Adrenal gland (tissue), 19 donors: ENCODE measurements at places on chromosomes 5 and 9.

GRCh38 chr9:75378926-75379325 lies 290.6 kb downstream of the OSTF1 start:
- DNase-seq: no peak

- no peak for DNase-seq
Measured at GRCh38 chr9:6968271-6968670, 210.5 kb downstream of the KDM4C start.

DNA sequence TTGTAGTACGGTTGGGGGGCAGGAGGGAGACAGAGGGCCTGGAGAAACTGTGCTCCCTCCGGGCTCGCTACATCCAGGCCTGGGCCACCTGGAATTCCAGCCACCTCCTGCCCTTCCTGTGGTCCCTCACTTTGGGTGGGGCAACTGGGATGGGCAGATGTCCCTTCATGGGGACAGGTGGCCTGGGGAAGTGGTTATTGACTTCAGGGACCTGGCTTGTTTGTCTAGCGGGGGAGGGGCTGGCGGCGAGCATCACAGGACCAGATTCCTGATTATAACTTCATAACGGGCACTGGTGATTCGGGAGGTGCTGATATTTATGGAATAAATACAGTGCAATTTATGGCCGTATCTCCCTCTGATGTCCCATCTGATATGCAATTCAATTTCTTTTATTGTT lies 20.1 kb upstream of the LAMC3 start:
- no peak for DNase-seq

DNA sequence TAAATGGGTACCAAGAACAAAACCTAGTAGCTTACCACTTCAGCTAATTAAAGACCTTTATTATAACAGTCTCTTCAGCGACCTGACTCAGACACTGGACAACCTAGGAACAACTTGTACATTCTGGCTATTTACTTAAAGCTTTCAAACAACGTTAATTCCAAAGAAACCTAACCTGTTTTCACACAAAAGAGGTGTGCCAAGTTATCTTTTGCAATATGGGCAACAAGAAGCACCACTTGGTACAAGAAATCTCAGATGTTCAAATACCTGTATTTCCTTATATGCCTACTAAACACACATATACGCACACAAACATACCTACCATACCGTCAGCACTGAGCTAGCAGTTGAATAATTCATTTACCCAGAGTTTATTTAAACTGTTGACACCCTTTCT lies 23.0 kb downstream of the RNF145 start:
- no peak for DNase-seq

GRCh38 chr5:3000631-3001030 lies 249.2 kb upstream of the IRX2 start:
- no peak for DNase-seq

GRCh38 chr9:95057101-95057500 lies 260.4 kb downstream of the FANCC start:
- no peak for DNase-seq

DNA sequence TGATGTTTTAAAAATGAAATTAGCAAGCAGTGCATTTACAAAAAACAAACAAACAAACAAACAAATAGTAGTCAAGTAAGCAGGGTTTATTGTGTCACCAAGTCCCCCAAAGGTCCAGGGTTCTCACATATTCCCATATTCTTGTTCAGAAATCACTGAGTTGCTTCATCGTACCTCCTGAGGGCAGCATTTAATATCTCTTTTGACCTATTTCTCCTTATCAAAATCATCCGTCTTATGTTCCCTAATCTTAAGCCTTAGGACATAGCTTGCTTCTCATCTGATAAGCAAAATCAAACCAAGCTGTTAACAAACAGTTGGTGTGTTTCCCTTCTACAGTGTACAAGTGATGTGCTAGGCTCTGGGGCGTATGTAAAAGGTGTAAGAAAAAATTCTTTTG lies 109.5 kb upstream of the MAN2A1 start:
- DNase-seq: no peak

DNA sequence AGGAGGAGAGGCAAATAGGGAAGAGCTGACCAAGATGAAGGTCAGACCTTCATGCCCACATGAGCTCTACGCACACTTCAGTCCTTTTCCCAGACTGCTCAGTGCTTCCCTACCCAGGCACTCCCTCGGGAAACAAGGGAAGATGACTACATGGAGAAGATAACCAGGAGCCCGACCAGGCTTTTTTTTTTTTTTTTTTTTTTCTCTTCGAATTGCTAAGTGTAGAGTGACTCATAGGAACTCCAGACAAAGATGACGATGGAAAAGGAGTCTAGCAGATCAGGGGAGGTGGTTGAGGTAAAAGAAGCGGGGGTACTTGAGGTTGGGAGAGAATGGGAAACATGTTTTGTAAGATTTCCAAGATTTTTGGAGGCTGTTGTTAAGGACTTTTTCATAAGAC lies 526.1 kb downstream of the BNC2 start:
- no peak for DNase-seq

DNA sequence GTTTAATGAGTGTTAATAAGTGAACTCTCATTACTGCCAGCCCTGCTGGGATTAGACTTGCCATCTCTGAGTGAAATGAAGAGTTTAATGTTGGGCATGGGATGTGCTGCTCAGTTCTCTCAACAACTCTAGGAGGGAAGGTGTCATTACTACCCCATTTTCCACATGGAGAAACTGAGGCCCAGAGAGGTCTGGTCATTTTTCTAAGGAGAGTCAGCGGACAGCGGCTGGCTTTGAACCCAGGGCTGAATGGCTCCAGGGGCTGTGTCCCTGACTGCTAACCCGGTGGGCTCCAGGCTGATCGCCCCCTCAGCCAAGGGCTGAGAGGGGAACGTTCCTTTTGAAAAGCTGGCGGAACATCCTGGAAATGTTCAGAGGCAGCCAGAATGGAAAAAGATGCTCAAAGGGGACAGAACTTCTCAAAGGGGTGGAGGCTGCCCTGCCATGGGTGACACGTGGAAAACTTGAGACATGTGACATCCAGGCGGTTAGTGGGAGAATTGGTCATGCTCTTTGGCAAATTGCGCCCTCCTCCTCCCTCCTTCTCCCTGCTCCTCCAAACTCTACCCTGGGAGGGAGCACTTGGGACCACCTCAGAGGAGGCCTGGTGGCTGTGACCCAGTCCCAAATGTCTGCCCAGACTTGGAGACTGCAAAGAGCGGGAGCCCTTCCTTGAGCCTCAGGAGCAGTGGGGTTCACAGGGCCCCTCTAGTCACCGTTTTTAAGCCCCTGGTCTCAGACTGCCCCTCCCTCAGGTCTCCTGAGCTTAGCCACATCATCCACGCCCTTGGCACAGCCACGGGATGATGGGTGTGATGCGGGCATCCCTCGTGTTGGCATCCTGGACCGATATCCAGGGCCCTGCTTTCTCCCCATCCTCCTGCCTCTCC lies 28.7 kb downstream of the DNM1 start:
- DNase-seq: no peak

DNA sequence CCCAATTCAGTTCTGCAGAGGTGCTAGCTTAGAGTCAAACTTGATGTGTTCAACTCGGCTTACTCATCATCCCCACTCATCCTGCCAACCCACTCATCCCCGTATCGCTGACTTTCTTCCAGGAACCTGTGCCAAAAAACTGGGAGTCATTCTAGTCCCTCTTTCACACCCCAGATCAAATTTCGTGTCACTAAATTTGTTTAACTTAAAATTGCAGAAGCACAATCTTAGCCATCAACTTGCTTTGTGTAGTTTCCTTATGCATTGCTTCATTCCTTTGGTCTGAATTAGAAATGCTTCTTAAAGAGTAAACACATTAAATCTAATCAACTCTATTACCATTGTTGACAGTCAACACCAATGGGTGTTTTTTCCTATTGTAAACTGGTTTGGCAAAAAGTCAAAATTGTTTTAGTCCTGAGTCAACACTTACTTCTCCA lies 162.4 kb downstream of the TTC39B start:
- DNase-seq: no peak

- DNase-seq: peak; percentile 50
Measured at GRCh38 chr5:119453040-119453373, 710 bp downstream of the HSD17B4 start.

GRCh38 chr5:121596882-121597281 lies 254.8 kb upstream of the FTMT start:
- no peak for DNase-seq

DNA sequence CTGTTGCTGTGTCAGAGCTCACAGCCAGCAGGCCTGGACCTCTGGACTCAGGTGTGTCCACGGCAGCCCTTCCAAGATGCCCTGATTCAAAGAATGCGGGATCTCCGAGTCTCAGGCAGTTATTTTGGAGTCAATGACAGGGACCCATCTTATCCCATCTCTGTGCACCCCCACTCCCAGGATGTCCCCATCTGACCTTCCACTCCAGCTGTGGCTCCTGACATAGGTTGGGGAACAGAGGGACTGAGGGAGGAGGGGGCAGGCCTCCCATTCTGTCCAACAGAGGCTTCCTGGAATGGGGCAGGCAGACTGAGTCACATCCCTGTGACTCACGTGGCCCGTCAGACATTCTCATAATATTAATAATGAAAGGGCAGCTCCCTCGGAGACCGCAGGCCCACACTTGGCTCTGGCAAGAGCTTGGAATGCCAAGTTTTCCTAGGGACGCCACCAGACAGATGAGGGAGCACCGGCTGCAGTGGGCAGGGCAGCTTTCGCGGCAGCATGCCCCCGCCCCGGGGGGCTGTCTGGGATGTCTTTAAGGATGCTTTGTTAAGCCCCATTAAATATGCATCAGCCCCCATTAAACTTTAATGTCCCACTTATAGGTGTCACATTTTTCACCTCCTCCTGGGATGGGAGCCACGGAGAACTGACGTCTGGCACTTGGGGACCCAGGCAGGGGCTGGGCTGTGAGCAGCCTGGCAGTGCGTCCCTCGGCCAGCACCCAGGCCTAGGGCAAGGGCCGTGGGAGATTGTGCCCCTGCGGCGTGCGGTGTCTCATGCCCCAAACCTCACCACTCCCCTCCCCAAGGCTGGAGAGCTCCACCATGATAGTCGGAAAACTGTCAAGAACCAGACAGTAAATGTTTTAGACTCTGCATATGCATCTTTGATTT lies 23.6 kb upstream of the FIBCD1 start:
- peak; percentile 63 for DNase-seq

- no peak for DNase-seq
Measured at GRCh38 chr5:72133212-72133990, 26.1 kb downstream of the MAP1B start.

DNA sequence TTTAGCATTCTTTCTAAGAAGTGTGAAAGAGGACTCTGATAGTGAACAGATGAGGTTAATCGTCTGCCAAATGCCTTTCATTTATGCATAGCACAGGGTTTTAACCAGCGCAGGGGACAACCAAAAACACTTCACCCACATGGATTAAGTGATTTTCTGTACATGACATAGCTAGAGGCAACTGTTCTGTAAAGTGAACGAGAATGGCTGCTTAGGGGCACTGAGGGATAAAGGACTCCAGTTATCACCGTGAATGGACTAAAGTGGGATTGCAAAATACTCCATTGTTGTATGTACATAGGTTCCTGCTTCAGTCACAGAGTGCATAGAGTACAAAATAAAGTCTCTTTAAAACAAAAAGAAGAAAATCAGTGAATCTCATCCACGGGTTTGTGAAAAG lies 456.8 kb downstream of the DMAC1 start:
- DNase-seq: no peak

DNA sequence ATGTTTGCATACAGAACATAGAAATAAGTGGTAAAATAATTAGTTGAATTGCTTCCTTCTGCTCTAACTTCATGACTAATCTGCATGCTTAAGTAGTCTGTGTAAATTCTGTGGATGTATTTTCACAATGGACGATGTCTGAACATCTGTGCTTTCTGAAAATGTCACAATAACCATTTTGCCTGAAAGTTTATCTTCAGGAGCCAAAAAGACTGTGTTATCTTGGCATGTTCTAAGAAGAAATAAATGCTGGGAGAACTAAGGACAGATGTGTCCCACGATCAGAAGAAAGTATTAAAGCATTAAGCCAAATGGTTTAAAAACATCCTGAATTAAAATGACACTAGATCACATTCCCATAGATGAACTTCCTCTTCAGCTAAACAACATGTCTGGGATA lies 397.6 kb downstream of the SPOCK1 start:
- no peak for DNase-seq
